ENCODE measurements at places on chromosomes 5 and 9.

DNA sequence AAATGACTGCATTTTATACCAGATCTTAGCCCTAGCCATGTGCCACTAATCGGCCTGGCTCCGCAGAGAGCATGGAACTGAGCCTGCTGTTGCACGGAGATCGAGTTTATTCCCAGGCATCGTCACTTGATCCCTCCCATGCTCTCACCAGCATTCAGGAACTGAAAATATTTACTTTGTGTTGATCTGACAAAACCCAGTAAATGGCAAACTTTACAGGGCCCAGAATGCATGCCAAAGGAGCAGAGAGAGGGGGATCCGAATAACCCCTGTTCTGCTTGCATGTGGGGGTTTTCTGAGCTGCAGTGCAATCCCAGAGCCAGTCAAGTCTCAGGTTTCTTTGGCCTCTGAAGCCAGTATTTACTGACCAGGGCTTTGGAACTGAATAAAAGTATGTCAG is 87.3 kb downstream of the GAS1 start:
- DNase-seq, result no peak

GRCh38 chr5:126094991-126095390 is 328.2 kb upstream of the GRAMD2B start:
- DNase-seq, result no peak

DNA sequence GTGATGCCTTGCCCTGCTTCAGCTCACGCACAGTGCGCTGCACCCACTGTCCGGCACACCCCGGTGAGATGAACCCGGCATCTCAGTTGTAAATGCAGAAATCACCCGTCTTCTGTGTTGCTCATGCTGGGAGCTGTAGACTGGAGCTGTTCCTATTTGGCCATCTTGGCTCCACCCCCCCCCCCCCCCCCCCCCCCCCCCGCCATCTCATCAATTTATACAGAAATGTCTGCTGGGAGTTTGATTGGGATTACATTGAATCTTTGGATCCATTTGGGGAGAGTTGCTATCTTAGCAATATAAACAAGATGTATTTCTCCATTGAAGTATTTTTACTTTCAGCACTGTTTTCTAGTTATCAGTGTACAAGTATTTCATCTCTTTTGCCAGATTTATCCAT is 55.2 kb downstream of the RIC1 start:
- DNase-seq, result no peak

GRCh38 chr5:160367885-160368284 is 2.5 kb downstream of the C1QTNF2 start:
- no peak for DNase-seq

- DNase-seq, result no peak
These were observed 575.8 kb upstream of the CLINT1 start for GRCh38 chr5:158434749-158435148.

DNA sequence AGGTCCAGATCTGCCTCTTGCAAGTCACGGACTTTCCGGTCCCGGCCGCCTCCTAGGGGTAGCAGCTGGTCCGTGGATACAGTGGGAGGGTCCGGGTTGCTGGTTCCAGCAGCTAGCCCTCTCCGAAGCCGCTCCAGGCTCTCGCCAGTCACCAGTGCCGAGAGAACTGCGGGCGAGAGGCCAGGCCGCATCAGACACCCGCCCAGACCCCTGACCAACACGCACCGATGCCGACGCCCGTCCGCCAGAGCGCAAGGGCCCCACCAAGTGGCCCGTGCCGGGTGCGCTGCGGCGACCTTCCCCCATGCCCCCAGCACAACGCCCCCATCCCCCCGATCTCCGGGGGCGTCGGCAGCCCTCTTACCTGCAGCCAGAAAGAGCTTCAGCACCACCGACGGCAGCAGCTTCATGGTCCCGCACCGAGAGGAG is 470 bp downstream of the HBEGF start:
- peak; percentile 89 for DNase-seq

DNA sequence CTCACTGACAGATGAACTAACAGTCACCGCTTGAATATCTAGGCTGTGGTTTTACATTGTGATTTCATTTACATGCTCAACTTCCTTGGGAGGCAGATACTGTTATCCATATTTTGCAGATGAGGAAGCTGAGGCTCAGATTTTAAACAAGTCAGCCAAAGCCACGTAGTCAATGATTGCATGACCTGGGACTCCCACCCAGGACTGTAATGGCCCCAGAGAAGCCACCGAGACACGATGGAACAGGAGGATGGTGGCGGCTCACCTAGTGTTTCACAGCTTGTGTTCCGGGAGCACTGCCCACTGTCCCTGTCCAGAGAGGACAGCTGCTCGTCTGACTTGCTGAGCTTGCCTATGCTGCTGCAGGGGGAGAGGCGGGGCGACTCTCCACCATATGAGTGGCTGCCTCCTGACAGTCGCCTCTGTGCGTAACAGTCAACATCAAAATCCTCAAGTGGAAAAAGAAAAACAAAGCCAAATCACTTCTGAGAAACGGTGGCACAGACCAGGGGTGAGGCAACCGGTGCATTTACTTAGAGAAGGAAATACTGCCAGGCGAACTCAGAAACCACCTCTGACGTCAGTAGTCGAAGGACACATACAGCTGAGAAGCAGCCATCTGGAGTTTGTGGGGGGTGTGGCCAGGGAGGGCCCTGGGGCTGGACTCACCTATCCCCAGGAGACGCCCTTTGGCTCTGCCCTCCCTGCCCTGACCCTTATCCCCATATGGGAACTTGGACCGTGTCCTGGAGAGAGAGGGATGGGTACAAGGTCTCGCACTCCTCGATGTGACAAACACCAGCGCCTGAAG is 82.5 kb downstream of the PRRT1B start:
- peak; percentile 85 for DNase-seq

GRCh38 chr5:91225848-91226686 is 157.1 kb downstream of the ARRDC3 start:
- peak; percentile 17 for DNase-seq

DNA sequence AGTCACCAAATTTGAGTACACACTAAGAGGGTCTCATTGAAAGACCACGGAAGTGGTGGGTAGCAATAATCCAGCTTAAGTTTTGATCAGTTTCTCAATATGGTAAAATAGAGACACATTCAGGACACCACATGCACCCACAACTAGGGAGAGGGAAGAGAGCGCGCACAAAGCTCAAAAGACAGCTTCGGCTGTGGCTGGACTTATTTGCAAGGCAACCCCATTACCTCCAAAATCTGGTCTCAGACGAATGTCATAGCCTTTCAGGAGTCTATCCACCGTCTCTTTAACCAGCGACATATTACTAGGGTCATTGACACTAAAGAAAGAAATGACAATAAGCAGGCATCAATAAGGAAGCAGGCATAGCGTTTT is 443 bp downstream of the GABRB2 start:
- DNase-seq, result no peak

GRCh38 chr5:1930501-1930879 is 47.8 kb upstream of the IRX4 start:
- DNase-seq, result no peak

- no peak for DNase-seq
These were observed 140.6 kb upstream of the PUM3 start for GRCh38 chr9:2984491-2984890.

DNA sequence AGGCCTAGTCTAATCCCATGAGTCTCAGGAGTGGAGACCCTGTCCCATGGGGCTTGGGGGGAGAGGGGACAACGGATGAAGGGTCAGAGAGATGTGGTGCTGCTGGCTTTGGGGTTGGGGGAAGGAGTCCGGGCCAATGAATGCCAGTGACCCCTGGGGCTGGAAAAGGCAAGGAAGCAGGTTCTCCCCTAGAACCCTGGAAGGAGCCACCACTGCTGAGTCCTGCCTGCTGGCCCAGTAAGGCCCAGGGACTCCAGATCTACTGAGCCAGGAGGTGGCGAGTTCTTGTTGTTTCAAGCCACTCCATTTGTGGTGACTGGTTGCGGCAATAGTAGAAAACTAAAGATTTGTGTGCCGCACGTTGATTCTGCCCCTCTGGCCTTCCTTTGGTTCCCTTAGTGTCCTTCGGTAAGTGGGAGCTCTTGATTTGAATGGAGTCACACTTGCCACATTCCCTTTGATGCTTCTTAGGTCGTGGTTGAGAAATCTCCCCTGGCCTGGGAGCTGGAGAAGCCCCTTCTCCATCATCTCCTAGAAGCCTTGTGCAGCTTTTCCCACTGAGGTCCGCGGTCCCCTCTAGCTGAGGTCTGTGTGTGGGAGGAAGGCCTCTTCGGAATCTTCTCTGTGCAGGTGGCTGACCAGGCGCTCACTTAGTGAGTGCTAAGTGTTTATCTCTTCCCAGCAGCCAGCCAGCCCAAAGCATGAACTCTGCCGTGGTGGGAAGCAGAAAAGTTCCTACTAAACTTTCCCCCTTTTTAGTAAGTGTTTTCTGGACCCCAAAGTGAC is 9.0 kb downstream of the FCN1 start:
- DNase-seq, result no peak

DNA sequence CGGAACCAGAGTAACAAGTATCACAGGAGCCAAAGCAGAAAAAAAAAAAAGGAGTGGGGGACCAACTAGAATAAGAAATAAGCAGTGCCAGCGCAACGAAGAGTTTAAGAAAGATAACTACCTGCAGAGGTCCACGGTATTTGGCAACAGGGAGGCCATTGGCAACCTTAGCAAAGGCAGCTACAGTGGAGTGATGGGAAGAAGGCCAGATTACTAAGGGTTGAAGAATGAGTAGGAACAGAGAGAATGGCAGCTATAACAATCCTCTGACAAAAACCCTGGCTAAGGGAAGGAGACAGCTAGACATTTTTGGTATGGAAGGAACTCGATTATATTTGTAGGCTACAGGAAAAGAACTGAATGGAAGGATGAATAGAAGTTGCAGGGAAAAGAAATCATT is 93.4 kb upstream of the DMAC1 start:
- peak; percentile 67 for DNase-seq

- no peak for DNase-seq
These were observed 61.8 kb downstream of the ELAVL2 start for GRCh38 chr9:23764219-23764618.

DNA sequence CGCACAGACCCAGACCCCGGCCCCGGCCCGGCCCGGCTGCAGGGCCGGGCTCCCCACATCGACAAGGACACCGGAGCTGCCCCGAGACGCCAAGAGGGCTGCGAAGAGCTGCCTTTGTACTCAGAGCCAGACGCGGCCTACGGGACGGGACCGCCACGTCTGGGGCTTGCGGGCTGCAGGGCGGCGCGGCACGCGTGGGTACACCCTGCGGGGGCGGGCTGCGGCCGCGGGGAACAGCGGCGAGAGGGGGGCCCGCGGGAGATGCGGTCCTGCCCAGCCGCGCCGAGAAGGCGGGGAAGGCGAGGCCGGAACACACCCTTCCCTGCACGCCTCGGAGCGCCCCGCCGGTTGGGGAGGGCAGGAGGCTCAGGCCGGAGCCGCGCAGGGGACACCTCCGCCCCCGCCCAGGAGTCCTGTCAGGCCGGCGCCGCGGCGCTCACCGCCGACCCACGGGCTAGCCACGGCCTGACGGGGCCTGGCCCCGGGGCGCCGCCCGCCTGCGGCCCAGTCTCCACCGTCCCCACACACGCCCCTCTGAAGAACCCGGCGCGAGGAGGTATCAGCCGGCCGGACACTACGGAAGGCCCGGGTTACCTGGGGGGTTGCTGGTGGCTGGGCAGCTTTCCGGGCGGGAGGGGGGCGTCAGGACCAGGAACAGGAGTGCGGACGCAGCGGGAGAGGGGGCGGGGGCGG is 478 bp downstream of the RAB14 start:
- DNase-seq, result peak; percentile 50

DNA sequence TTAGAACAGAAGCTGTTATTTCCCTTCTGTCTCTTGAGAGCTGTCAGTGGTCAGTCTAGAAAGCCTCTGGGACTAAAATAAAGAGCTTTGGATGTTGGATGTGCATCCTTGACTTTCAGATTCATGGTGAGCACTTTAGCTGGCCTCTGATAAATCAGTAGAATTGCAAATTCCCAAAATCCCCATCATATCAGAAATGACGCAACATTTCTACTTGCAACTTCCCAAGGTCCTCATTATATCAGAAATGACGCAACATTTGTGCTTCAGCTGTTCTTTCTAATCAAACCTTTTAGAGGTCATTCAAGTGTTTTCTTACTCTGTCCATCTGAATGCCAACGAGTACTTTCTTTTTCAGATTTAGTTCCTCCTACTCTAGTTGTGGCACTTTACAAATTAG is 167.3 kb upstream of the MOCS2 start:
- DNase-seq, result no peak

- DNase-seq, result no peak
These were observed 12.3 kb downstream of the FCN2 start for GRCh38 chr9:134892820-134893420.

GRCh38 chr9:78439866-78440830 is 143.2 kb downstream of the PSAT1 start:
- DNase-seq, result peak; percentile 47

- peak; percentile 80 for DNase-seq
These were observed 284.3 kb downstream of the CCDC171 start for GRCh38 chr9:15837079-15837679.

GRCh38 chr9:91210318-91210717 is 151.4 kb downstream of the AUH start:
- DNase-seq, result no peak

DNA sequence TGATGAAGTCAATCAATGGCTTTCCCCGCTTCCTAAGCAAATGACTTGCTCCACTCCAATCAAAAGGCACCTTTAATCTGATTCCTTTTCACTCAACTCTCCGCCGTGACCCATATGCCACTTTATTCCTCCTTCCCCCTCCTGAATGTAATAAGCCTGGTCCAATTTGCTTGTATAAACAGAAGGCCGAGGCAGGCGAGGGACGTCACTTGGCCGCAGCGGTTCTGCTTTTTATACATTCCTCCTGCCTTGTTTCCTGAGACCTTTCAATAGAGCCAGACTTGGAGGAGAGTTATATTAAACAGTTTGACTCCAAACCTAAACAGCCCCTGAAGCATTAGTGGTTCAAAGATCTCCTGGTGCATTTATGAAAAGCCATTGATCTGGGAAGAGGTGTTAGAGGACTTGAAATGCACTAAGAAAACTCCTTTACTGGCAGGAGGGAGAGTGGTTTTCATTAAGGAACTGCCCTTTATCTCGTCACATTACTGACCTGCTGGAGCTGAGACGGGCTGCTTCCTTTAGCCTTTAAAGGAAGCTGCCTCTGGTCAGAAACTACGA is 273.4 kb downstream of the SLIT3 start:
- DNase-seq, result peak; percentile 58

- DNase-seq, result no peak
These were observed 48.2 kb downstream of the OTP start for GRCh38 chr5:77590347-77590746.

GRCh38 chr9:110148891-110149290 is 59.1 kb downstream of the C9orf152 start:
- DNase-seq, result no peak

- peak; percentile 99 for DNase-seq
These were observed 46.2 kb upstream of the PWWP2A start for GRCh38 chr5:160165137-160166068.

DNA sequence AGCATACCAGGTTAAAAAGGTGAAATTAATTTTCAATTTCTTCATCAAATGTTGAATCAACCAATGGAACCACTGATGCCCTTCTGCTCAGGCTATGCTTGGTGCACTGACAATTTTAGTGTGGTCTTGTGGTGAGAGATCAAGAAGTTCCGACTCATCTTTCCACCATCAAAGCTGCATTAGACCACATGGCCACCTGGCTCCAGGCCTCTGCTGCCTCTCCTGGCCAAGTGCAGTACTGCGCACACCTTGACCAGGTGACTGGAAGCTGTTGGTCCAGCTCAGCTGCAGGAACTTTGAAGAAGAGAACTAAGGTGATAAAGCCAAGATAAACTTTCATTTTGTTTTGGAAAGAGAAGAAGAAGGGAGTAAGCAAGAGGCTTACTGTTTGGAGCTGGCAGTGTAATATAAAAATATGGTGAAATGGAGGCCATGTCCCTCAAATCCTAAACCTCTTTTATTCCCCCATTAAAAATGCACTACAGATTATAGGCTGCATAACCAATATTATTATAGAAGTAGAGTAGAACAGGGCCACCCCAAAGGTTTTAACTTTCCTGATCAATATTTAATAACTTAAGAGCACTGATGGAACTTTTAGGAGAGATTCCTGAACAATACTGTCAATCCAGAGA is 315.5 kb upstream of the C9orf72 start:
- DNase-seq, result no peak
